ENCODE measurements at places on chromosomes 13 and 19.

GRCh38 chr19:10625003-10625761 is at the start of gene SLC44A2:
TSS of gene SLC44A2 (plus strand) at chr19:10625553. CDS start at chr19:10625634, 81 bp downstream.
- DNase-seq, result no peak

GRCh38 chr19:28242317-28242927 is 970.5 kb downstream of the UQCRFS1 start:
- DNase-seq, result peak; percentile 14

DNA sequence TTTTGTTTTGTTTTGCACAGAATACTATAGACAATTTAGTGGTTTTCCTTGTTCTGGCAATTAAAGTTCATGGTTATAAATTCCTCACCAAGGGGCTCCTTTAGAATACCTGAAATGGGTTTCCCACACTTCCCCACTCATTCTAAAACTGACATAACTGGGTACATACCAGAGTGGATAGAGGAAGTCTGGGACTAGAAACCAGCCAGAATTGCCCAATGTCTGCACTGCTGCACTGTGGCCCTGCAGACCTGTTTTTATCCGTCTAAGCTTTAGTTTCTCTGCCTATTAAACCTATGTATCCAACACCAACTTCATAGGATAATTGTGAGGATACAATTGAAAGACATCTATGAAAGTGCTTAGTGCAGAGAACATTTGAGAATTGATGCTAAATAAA is 498.6 kb downstream of the KCTD12 start:
- DNase-seq, result no peak

DNA sequence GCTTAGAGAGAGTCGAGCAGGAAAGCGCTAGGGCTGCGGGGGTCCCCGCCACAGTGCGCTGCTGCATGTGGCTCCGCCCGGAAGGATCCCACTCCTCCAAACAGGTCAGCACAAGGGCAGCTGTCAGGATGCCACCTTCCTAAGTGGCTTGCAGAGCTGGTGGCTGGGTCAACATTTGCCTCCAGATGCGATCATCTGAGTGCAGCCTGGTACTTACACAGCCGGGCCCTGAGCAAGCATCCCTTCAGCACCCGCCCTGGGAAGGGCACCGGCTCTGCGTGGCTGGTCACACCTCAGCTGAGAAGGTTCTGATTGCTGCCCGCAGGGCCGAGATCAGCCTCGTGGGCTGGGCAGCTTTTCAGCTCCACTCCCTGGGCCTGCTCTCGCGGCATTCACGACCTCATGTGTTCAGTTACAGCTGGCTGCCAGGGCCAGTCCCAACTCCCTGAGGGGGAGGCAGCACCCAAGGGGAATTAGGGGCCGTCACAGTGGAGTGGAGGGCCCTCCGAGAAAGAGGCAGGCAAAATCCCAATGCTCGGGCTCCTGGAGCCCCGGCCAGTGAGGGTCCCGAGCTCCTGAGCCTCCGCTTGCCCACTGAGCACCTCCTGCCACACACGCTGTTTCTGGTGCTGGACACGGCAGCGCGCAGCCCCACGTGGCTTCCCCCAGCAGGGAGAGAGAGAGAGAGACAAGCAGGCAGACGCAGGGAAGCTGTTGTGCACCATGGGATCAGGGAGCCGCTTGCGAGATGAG is 26.8 kb downstream of the AP1M1 start:
- no peak for DNase-seq

DNA sequence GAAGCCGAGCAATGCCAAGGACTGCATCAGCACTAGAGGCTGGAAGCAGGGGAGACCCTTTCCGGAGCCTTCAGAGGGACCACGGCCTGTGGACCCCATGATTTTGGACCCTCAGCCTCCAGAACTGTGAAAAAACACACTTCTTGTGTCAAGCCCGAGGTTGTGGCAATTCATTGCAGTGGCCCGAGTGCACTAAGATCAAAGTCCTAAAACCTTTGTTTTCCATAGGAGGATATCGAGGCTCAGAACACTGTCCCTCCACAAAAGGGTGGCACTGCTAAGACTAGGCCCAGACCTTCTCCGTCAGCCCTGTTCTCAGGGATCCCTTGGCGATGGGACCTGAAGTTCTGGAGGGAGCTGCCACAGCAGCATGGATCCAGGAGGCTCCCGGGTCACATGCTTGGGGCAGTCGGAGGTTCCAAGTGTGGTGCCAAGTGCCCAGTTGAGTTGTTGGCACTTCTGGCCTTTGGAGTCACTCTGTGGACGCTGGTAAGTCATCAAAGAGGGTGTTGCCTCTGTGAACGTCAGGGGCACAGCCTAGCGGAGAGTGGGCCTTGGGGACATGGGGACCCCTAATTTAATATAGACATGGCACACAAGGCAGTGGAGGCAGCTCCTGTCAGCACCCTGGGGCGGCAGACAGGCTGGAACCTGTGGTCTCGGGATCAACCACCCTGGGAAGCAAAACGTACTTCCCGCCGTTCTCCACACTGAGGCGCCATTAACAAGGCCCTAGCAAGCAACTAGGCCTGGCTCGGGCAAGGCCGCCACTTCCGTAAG is 199.2 kb downstream of the COL4A1 start:
- no peak for DNase-seq

- no peak for DNase-seq
Measured at GRCh38 chr19:18699403-18700054, 16.0 kb downstream of the CRTC1 start.

- DNase-seq, result no peak
Measured at GRCh38 chr13:23007426-23007825, 173.4 kb upstream of the SGCG start.

GRCh38 chr19:33212436-33213172 is 13.0 kb downstream of the SLC7A10 start:
- DNase-seq, result no peak

DNA sequence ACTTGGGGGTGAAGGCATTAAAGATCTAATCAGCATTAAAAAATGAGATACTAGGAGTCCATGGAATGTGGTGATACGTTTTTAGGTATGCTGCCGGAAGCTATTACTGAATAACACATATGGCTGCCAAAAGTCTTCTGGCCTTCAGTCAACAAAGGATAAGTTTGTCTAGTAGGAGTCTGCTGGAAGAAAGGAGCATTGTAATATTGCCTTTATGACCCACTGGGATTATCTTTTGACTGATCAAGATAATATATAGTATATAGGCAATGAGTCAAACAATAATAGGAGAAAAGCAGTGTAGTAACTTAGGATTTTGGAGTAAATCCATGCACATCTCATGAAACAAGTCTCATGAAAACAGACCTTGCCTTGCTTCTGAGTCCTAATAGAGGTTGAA is 295.4 kb downstream of the SLITRK6 start:
- no peak for DNase-seq

DNA sequence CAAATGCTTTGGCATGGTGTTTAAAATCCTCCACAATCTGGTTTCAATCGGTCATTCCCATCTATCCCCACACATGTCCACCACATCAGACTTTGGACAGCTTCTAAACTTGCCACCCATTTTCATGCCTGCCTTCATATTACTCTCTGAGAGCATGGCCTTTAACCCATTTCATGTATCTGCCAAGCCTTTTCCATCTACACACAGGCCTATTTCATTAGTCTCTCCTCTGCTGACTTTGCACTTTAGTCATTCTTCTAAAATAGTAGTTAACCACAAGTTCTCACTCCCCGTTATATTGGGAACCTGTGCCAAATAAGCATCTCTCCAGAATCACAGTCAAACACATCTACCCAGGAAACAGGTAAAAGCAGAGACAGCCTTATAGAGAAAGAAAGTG is 142.2 kb downstream of the MZT1 start:
- no peak for DNase-seq

DNA sequence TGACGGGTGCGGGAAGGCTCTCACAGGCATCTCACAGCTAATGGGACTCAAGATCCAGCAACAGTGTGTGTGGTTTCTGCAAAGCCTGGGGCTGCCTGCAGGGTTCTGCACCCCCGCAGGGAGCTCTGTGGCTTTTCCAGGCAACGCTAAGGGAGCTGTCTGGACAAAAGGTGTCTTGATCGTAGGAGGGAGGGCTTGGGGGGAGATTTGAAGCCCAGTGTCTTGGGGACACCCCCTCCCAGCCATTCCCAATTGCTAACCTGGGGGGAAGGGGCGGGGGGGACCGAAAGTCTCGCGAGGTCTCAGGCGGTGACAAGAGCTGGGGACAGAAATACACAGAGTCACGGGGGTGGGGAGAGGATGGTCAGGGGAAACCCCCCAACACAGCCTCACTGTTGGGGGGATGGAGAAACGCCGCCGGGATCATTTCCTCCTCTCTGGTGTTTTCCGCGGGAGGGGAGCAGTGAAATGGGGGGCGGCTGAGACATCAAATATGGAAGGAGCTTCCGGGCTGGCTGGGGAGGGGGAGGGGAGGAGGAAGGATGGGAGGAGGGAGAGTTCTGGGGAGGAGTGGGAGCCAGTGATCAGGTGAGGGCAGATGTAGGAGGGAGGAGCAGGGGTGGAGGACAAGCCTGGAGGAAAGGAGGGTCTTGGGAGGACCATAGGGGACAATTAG is 13.3 kb downstream of the KCNC3 start:
- DNase-seq, result no peak

All from AG09319 (cell line).